Uterus (tissue), 4 donors: ENCODE measurements at places on chromosomes 16 and 17.

GRCh38 chr17:66833201-66833600, 1.7 kb upstream of the CACNG5 start:
- H3K4me3 ChIP-seq: no peak overlapping the region
- H3K36me3 ChIP-seq: no peaks in the 10 kb centered on the region
- H3K4me1 ChIP-seq: no peaks in the 10 kb centered on the region
- H3K27ac ChIP-seq: no peak overlapping the region
- no peak for DNase-seq

GRCh38 chr16:53080345-53081031, 25.7 kb downstream of the CHD9 start:
- DNase-seq: peak; percentile 71
- no peak overlapping the region for H3K4me3 ChIP-seq
- no peaks in the 10 kb centered on the region for H3K36me3 ChIP-seq
- peaks cover 17% of the 10 kb centered on the region for H3K4me1 ChIP-seq
- no peaks in the 10 kb centered on the region for H3K27me3 ChIP-seq

DNA sequence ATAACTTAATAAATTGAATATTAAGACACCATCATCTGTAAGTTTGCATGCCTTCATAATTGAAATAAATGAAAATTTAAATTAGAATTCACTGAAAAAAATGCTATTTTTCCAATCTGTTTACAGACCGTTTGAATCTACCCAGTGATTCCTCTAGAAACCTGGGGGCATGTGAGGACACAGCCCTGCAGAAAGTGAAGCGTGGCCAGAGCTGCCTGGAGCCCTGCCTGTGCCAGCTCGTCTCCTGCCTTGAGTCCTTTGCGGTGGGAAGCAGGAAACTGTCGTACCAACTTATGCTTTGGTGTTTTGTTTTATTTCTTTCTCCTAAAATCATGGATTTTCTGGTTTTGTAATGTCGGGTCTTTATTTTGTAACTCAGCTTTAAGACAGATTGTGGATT, 67.8 kb upstream of the FA2H start:
- DNase-seq: no peak
- no peak overlapping the region for H3K27ac ChIP-seq
- no peaks in the 10 kb centered on the region for H3K36me3 ChIP-seq
- H3K4me3 ChIP-seq: no peak overlapping the region

- H3K4me3 ChIP-seq: no peak overlapping the region
- H3K27ac ChIP-seq: no peak overlapping the region
- H3K27me3 ChIP-seq: no peaks in the 10 kb centered on the region
- DNase-seq: no peak
These were observed 89.2 kb downstream of the SPECC1 start for GRCh38 chr17:20098314-20098713.

DNA sequence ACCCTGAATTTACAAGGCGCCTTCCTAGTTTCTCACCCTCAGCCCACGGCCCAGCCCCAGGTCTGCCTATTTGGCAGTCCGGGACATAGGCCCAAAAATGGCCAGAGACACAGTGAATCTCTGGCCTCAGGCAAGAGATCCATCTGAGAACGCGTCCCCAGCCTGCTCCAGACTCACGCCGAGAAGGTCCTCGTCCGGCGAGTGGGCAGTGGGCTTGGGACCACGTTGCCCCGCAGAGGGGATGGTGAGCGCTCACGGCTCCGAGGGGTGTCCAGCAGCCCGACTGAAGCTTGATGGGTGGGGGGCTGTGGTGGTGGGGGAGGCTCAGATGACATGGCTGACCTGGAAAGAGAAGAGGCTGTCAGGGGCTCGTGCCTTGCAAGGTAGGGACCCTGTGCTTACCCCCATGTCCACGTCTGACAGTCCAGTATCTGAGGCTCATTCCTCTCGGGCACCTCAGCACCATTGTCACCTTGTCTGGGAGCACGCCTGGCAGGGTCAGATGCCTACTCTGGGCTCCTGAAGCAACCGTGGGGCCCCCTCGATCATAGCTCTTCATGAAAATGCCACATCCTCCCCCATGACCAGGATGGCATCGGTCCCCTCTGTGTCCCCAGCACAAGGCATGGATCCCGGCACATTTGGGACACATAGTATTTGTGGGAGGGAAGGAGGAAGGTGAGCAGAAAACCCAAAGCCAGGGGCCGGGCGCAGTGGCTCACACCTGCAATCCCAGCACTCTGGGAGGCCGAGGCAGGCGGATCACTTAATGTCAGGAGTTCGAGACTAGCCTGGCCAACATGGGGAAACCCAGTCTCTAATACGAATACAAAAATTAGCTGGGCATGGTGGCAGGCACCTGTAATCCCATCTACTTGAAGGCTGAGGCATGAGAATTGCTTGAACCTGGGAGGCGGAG, 9.6 kb downstream of the CARHSP1 start:
- no peaks in the 10 kb centered on the region for H3K36me3 ChIP-seq
- DNase-seq: no peak
- H3K27me3 ChIP-seq: no peaks in the 10 kb centered on the region
- no peak overlapping the region for H3K4me3 ChIP-seq

DNA sequence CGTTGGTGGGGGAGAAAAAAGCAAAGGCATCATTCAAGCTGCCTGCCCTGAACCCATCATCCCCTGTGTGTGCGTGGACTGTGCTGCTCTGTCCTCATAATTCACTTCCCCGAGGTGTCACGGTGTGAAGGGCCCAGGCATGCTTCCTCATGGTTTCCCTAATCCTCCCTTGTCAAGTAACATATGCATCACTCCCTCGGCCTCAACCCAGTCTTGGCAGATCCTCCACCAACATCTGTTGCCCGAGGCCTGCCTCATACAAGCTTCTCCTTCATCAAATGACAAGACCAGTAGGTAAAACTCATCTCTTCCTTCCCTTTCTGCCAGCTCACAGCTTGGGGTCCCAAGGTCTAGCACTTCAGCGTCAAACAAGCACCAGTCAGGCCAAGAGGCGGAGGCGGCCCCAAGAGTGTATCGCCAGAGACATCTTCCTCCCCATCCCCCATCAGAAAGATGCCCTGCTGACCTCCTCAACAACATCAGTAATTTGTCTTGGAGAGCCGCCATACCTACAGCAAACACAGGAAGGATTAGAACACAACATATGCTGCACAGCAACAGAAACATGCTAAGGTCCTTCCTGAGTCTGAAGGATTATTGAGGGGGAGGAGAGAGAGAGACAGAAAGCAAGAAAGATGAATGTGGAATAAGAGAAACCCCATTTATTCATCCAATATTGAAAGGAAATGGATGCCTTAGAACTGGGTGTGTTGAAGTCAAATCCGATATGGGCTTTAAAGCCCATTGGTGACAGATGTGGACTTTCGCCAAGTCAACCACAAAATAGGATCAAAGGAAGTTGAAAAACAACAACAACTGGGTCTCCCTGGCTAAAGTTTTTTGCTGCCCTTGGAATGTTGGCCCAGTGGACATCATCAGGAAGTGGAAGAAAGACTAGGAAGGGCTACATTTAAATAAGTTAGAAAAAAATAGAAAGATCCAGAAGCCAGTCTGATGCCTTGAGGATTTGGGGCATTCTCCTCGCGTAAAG, 38.4 kb downstream of the SOX9 start:
- no peaks in the 10 kb centered on the region for H3K36me3 ChIP-seq
- H3K27ac ChIP-seq: no peak overlapping the region
- no peaks in the 10 kb centered on the region for H3K27me3 ChIP-seq
- H3K4me3 ChIP-seq: no peak overlapping the region
- no peak for DNase-seq
- H3K4me1 ChIP-seq: no peaks in the 10 kb centered on the region

DNA sequence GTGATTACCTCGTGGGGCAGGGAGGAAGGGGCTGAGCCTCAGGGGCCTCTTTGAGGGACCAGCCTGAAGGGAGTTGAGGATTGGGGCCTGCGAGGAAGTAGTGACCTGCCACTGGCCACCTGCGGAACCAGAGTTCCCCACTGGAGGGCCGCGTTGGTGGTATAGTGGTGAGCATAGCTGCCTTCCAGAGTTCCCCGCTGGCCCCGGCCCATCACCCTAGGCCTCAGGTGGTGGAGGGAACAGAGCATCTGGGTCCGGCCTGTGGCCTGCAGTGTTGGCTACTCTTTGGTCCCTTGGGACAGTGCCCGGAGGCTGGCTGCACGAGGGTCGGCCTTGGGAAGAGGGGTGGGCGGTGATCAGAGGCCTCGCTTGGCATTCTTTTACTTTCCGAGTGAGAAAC, 20.5 kb downstream of the MGAT5B start:
- no peak overlapping the region for H3K27ac ChIP-seq
- H3K36me3 ChIP-seq: no peaks in the 10 kb centered on the region

DNA sequence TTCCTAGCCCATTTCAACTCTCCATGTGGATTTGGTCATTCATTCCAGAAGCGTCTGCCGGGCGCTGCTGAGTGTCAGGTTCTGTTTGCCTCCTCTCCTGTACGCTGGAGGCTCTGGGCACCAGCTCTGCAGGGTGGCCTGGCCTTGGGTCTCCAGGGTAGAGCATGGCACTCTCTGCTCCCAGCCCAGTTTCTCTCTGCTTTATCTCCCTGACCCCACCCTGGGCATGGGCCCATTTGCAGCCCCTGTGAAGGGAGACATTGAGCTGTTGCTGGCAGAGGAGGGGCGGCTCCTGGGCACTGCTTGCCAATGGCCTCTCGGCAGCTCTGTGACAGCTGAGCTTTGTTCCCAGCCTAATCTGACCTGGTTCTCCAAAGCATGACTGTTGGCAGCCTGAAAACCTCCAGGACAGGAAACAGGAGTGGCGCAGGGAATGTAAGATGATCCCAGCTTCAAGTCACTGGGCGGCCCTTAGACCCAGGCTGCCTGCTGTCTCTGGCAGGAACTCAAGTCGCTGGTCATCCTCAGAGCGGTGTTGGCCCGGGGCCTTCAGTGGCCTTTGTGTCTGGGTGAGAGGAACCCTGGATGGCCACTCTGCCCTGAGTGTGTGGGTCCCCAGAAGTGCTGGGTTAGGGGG, 146.8 kb downstream of the SEC14L1 start:
- no peaks in the 10 kb centered on the region for H3K27me3 ChIP-seq
- no peaks in the 10 kb centered on the region for H3K4me1 ChIP-seq
- no peak overlapping the region for H3K4me3 ChIP-seq
